ENCODE measurements at places on chromosomes 5 and 9. TPM values are rescaled to one million over a fixed set of nuclear protein-coding genes. Genes with fewer than 3 reads are reported as not detected.

GRCh38 chr5:172775326-172776234 lies 4.6 kb upstream of the DUSP1 start:
- DNase-seq: peak; percentile 60
- H3K4me3 ChIP-seq: no peak overlapping the region
- H3K27me3 ChIP-seq: no peaks in the 10 kb centered on the region
- peaks cover 35% of the 10 kb centered on the region for H3K4me1 ChIP-seq

Gene GLDC
- total RNA-seq: not detected

DNA sequence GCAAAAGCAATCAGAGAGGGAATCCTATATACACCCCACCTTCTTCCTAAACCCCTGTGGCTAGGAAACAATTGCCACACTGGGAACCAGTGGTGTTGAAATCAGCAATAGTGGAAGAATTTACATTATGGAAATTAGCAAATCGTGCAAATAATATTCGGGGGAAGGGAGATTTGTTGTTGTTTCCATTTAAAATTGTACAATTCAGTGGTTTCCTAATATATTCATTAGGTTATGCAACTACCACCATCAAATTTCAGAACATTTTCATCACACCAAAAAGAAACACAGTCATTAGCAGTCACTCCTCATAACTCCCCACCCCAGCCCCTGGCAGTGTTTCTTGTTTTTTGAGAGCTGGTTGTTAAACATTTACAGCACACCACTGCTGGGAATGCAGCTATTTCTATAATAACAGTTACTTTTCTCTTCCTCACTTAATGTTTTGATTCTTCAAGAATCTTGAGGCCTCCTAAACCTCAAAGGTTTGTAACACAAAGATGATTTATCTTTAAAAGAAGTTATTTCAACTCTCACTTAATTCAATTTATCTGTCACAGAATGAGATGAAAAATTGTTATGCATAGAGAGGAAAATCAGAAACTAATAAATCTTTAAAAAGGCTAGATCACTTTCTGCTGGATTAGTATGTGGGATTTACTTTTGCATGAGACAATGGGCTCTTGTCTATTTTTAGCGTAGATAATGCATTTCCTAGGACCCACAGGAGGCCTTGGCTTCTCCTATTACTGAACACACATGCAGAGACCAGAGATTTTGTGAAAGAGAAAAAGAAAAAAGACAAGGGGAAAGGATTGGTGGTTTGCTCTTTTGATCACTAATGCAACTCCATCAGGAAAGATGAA lies 91.8 kb upstream of the DAPK1 start:
- H3K27ac ChIP-seq: no peak overlapping the region
- H3K4me1 ChIP-seq: no peaks in the 10 kb centered on the region
- no peaks in the 10 kb centered on the region for H3K36me3 ChIP-seq
- H3K4me3 ChIP-seq: no peak overlapping the region
- DNase-seq: no peak

GRCh38 chr5:174612686-174613085 lies 111.7 kb upstream of the MSX2 start:
- no peaks in the 10 kb centered on the region for H3K4me1 ChIP-seq
- no peaks in the 10 kb centered on the region for H3K36me3 ChIP-seq
- peaks cover 89% of the 10 kb centered on the region for H3K27me3 ChIP-seq
- no peak overlapping the region for H3K27ac ChIP-seq

Gene SPINK6
- total RNA-seq: not detected

GRCh38 chr9:136193127-136193890 lies 11.6 kb downstream of the LHX3 start:
- no peak for DNase-seq
- no peaks in the 10 kb centered on the region for H3K36me3 ChIP-seq
- H3K27me3 ChIP-seq: peaks cover 100% of the 10 kb centered on the region
- no peak overlapping the region for H3K27ac ChIP-seq
- H3K4me3 ChIP-seq: no peak overlapping the region

DNA sequence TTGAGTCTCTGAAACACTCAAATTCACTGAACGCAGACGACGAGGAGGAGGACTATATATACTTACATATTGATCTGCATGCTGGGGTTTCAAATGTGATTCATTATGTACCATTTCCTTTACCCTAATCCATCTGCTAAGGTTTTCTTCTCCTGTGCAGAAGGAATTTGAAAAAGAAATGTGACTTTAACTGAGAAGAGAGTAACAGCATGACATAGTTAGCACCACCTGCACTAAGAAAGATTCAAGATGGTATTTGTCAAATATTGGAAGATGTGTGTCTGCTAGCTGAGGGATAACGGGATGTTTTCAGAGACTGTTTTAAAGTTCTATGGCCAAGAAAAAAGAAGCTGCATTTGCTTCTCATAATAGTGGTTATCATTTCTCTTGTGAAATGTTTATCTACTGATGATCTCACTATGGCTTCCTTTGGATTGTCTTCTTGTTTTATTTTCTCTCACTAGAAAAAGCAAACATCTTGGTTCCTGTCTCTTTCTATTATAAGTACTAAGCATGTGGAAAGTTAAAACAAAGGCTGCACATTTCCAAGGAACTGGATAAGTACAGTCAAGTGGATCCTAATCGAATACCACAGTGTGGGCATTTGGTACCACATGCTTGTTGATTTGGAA lies 89.8 kb upstream of the TLE4 start:
- DNase-seq: no peak
- H3K27ac ChIP-seq: no peak overlapping the region
- no peaks in the 10 kb centered on the region for H3K36me3 ChIP-seq
- H3K4me3 ChIP-seq: no peak overlapping the region
- no peaks in the 10 kb centered on the region for H3K27me3 ChIP-seq
- no peaks in the 10 kb centered on the region for H3K4me1 ChIP-seq

DNA sequence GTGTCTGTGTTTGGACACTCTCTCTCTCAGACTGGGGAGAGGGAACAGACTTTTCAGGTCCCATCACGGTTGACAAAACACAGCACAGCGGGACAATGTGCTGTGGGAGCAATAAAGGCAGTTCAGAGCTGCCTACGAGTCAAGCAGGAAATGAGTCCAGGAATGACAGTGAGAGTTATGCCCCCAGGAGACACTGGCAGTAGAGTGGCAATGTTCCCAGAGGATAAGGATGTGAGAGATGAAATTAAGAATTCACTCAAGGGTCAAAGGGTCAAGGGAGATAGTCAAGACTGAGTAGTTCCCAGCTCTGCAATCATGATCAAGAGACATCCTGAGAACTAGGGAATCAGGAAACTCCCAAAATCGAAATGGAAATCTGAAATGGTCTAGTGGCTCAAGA lies 156.1 kb downstream of the LURAP1L start:
- H3K36me3 ChIP-seq: no peaks in the 10 kb centered on the region
- H3K27me3 ChIP-seq: no peaks in the 10 kb centered on the region
- no peak for DNase-seq
- no peak overlapping the region for H3K4me3 ChIP-seq
- H3K4me1 ChIP-seq: peaks cover 6% of the 10 kb centered on the region

GRCh38 chr5:135373736-135374515 lies 25.1 kb downstream of the MACROH2A1 start:
- no peak for DNase-seq
- peaks cover 46% of the 10 kb centered on the region for H3K36me3 ChIP-seq
- H3K4me3 ChIP-seq: no peak overlapping the region
- H3K27ac ChIP-seq: peak overlapping the region; percentile 66

Gene SYK
- 5.4 TPM for total RNA-seq

GRCh38 chr5:158431369-158432029 lies 572.6 kb upstream of the CLINT1 start:
- H3K4me1 ChIP-seq: peaks cover 22% of the 10 kb centered on the region
- H3K36me3 ChIP-seq: no peaks in the 10 kb centered on the region
- no peak for DNase-seq

DNA sequence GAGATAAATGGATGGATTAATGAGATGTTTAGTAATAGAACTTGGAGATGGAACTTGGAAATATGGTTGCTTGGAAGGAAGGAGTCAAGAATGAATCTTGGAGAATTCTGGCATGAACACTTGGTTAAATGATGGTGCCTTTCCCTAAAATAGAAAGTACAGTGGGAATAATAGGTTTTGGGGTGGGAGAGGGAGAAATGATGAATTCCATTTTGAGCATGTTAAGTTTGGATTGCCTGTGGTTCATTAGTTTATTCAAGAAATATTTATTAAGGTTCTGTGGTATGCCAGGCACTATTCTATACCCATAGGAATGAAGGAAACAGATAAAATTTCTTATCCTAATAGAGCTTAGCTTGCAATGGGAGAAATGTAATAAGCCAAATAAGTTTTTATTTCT lies 58.4 kb downstream of the PBX3 start:
- H3K27ac ChIP-seq: no peak overlapping the region
- peaks cover 6% of the 10 kb centered on the region for H3K4me1 ChIP-seq
- DNase-seq: no peak
- H3K27me3 ChIP-seq: no peaks in the 10 kb centered on the region
- no peak overlapping the region for H3K4me3 ChIP-seq

Gene ZFP37
- total RNA-seq: 1.0 TPM

GRCh38 chr5:133980652-133981051 lies 12.2 kb upstream of the C5orf15 start:
- H3K36me3 ChIP-seq: peaks cover 68% of the 10 kb centered on the region
- DNase-seq: no peak
- H3K27ac ChIP-seq: peak overlapping the region; percentile 66
- H3K4me1 ChIP-seq: peaks cover 60% of the 10 kb centered on the region

Gene GPR21
- total RNA-seq: 0.58 TPM

DNA sequence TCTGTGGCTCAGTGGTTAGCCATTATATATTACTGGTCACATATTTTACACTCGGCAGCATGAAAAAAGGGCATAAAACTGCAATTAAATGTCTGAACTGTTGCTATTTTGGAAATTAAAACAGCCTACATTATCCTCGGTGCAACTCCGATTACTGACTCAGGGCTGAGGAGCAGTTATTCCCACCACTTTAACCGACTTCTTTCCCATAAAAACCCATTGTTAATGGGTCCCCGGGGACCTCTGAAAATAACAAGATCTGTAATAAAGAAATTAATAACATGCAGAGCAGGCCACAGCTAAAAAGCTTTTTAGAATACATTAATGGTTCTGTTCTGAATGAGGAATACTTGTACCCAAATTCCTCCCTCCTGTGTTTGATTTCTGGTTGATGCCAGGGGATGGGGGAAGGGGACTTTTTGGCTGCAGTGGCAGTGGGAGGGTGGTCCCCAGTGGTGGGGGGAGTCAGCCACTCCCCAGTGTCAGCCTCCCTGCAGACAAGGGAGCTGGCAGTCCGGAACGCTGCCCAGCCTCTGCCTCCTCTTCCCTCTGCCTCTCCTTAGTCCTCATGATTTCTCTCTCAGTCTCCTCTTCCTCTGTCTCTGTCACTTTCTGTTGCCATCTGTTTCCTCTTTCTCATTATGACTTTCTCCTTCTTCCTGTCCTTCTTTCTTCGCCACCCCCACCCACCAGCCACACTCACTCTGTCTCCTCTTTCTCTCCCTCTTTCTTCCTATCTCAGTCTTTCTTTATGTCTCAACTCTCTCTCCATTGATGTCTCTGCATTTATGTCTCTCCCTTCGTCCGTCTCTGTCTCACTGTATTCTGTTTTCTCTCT lies 59.0 kb upstream of the ZBTB43 start:
- no peak overlapping the region for H3K4me3 ChIP-seq
- H3K27me3 ChIP-seq: peaks cover 85% of the 10 kb centered on the region
- DNase-seq: no peak
- no peaks in the 10 kb centered on the region for H3K36me3 ChIP-seq
- H3K27ac ChIP-seq: no peak overlapping the region

- no peak overlapping the region for H3K4me3 ChIP-seq
- H3K4me1 ChIP-seq: no peaks in the 10 kb centered on the region
- no peaks in the 10 kb centered on the region for H3K27me3 ChIP-seq
- no peaks in the 10 kb centered on the region for H3K36me3 ChIP-seq
- no peak overlapping the region for H3K27ac ChIP-seq
Measured at GRCh38 chr5:17356551-17356950, 139.1 kb downstream of the BASP1 start.

DNA sequence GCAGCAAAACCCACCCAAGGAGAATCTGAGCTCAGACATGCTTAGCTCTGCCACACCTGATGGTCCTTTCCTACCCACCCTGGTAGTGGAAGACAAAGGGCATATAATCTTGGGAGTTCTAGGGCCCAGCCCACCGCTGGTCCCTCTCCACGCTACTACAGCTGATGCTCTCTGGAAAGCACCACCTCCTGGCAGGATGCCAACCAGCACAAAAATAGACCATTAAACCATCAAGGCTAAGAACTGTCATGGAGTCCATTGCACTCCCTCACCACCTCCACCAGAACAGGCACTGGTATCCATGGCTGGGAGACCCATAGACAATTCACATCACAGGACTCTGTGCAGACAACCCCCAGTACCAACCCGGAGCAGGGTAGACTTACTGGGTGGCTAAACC lies 111.0 kb upstream of the IL7R start:
- no peaks in the 10 kb centered on the region for H3K4me1 ChIP-seq
- DNase-seq: no peak
- no peaks in the 10 kb centered on the region for H3K27me3 ChIP-seq
- no peak overlapping the region for H3K27ac ChIP-seq
- H3K4me3 ChIP-seq: no peak overlapping the region

DNA sequence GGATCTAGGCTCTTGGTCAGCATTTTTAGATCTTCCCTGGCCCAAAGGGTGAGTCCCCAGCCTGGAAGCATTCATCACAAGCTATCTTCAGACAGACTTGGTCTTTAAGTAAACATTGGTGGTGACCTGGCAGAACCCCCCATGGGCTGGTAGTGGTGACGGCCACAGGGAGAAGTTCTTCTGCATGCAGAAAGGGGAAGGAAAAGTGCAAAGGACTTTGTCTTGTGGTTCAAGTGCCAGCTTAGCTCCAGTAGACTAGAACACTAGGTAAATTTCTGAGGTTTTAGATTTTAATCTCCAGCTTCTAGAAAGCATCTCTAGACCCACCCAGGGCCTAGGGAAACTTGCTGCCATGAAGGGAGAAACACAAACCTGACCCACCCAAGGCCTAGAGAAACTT lies 584.0 kb downstream of the CHSY3 start:
- H3K36me3 ChIP-seq: no peaks in the 10 kb centered on the region
- no peaks in the 10 kb centered on the region for H3K4me1 ChIP-seq
- H3K27ac ChIP-seq: no peak overlapping the region
- DNase-seq: no peak
- no peak overlapping the region for H3K4me3 ChIP-seq

Gene IRGM
- total RNA-seq: not detected

GRCh38 chr9:97954550-97954989 lies 16.6 kb upstream of the HEMGN start:
- DNase-seq: no peak
- H3K27ac ChIP-seq: no peak overlapping the region
- no peak overlapping the region for H3K4me3 ChIP-seq
- no peaks in the 10 kb centered on the region for H3K4me1 ChIP-seq
- peaks cover 16% of the 10 kb centered on the region for H3K27me3 ChIP-seq
- no peaks in the 10 kb centered on the region for H3K36me3 ChIP-seq

All from left ventricle myocardium inferior (tissue), 1 donor.